ENCODE measurements at places on chromosomes 2 and 18.

DNA sequence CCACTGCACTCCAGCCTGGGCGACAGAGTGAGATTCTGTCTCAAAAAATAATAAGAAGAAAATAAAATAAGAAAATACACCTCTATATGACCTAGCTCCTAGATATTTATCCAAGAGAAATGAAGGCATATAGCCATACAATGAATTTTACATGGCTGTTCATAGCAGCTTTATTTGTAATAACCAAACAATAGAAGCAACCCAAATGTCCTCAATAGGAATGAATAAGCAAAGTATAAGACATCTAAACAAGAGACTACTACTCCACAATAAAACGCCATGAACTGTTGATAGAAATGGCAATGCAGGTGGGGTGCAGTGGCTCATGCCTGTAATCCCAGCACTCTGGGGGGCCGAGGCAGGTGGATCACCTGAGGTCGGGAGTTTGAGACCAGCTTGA is 31.2 kb upstream of the MYCN start:
- no peak for DNase-seq

DNA sequence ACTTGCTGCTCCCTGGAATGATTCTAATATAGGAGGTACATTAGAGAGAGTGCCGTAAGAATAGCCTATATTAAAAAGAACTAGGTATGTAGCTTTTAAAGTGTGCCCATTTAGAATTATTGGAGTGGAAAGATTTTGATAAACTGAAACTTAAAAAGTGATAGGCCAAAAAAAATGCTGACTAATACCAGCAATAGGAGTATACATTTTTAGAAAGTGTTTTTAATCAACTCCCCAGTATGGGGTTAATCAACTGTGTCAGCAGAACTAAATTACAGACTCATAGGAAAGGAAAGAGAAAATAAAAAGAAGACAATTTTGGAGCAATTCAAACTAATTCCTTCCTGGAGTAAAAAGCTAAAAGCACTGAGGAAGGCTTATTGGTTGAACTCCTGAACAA is 13.3 kb upstream of the MEIS1 start:
- no peak for DNase-seq

GRCh38 chr2:161576421-161576820 is 47.8 kb upstream of the SLC4A10 start:
- no peak for DNase-seq

GRCh38 chr2:45731141-45731540 is 79.7 kb downstream of the PRKCE start:
- no peak for DNase-seq

- peak; percentile 70 for DNase-seq
Observed at GRCh38 chr18:56869189-56869777, 218.1 kb downstream of the WDR7 start.

GRCh38 chr18:70194227-70194890 is 11.1 kb downstream of the RTTN start:
- no peak for DNase-seq

GRCh38 chr2:239308661-239309397 is 92.0 kb downstream of the HDAC4 start:
- DNase-seq, result peak; percentile 68

DNA sequence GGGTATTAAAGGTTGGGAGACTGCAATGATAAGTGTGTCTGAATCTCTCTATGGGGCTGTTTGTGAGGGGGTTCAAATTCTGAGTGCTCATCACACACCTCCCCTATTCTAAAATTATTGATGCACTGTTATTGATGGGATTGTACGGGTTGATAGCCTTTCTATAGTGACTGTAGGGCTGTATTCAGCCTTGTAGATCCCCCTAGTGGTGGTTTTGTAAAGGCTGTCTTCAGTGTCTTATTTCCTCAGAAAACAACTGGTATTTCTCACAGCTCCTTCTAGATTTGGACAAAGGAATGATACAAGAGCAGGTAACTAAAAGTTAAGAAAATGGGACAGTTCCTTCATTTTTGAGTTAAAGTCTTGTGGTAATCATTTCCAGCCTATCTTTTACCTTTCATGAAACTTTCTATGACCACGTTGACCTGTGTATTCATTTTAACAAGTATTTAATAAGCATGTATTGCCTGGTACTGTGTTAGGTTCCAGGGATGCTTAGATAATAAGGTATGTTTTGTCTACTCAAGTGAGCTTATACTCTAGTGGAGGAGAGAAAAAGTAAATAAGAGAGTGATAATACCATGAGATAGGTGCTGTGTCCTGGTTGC is 21.2 kb downstream of the SMAD4 start:
- peak; percentile 46 for DNase-seq

DNA sequence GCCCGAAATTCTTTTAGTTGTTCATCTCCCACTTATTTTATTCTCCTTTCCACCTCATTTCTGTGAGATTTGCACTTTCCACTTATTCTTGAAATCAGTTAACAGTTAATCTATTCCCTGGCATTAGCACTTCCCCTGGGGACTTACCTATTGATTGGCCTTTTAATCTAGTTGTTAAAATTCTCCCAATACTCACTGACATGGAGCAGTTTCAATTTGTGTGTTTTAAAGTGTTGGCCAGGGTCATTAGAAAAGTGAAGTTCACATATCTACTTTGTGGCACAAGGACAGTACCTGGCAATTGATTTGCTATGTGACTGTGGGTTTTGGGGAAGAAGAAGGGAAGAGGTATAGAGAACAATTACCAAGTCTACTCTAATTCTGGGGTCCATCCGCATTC is 83.1 kb downstream of the LYPD6 start:
- DNase-seq, result no peak

- no peak for DNase-seq
Observed at GRCh38 chr2:68935471-68935870, 17.2 kb downstream of the GKN2 start.

- no peak for DNase-seq
Observed at GRCh38 chr18:48872234-48873145, 78.3 kb downstream of the SMAD7 start.

DNA sequence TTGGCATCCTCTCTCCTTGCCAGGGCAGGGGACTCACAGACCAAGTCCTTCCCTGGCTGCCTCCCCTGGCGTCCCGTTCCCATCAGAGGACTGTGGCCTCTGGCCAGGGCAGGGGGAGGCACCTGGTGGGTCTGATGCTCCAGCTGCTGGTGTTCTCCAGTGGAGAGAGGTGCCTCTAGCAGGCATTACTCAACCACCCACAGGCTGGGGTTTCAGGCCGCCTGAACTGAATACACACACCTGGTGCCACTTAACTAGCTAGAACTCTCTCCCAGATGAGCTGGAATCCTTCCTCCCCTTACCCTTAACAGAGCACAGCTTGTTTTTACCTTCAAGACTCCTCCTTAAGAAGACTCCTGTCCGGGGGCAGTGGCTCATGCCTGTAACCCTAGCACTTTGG is 37.7 kb upstream of the CNGA3 start:
- no peak for DNase-seq

GRCh38 chr2:118932949-118933348 is 9.0 kb upstream of the MARCO start:
- DNase-seq, result no peak

DNA sequence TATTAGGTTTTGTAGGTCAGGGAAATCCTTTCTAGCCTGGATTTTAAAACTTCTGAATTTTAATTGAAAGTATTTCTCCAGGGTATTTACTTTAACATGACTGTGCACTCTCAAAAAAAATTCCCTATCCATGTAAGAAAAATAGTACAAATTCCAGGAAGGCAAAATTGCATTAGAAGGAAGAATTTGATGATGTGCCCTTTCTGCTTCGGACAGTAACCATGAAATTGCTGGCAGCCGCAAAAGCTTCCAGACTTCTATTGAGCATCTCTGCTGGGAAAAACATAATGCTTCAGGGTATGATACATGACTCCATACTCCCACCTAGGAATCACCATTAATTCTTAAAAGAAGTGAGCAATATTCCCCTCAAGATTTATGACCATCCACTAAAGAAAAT is 17.2 kb upstream of the KLF7 start:
- peak; percentile 75 for DNase-seq

GRCh38 chr2:191369034-191369433 is 123.8 kb downstream of the MYO1B start:
- DNase-seq, result no peak

- no peak for DNase-seq
Observed at GRCh38 chr2:102872388-102872787, 110.6 kb downstream of the TMEM182 start.

DNA sequence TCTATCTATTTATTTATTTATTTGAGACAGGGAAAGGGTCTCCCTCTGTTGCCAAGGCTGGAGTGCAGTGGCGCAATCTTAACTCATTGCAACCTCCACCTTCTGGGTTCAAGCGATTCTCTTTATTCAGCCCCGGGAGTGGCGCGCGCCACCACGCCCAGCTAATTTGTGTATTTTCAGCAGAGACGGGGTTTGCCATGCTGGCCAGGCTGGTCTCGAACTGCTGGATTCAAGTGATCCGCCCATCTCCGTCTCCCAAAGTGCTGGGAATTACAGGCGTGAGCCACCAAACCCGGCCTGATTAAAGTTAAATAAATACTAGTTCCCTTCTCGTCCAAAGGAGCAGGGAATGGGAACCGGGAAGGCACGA is 4.2 kb upstream of the CTDSP1 start:
- no peak for DNase-seq

GRCh38 chr2:36380624-36381481 is 25.3 kb downstream of the CRIM1 start:
- no peak for DNase-seq

DNA sequence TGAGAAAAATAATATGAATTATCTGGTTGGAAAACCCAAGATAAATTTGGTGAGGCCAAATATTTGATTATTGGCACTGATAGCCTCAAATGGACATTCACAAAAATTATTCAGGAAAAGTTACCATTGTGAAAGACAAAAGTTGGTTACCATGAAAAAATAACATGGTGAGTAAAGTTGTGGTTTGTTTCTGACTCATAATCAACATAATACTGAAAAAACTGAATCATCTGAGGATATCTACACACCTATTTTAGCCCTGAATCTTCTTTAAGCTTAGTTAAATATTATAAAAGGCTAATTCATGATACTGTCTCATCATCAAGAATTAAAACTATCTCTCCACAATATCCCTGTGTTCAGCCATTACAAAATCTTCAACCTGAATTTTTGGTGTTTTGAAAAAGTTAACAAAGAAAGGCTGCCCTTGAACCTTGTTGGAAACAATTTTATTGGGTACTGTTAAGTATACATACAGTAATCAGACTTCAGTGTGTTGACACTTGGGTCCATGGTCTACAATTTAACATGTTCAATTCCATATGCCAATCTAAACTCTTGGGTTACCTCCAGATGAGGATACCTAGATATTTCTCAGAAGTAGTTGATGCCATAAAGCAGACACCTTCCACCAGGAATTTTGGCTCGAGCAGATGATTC is 607.5 kb upstream of the SLC39A10 start:
- DNase-seq, result no peak

DNA sequence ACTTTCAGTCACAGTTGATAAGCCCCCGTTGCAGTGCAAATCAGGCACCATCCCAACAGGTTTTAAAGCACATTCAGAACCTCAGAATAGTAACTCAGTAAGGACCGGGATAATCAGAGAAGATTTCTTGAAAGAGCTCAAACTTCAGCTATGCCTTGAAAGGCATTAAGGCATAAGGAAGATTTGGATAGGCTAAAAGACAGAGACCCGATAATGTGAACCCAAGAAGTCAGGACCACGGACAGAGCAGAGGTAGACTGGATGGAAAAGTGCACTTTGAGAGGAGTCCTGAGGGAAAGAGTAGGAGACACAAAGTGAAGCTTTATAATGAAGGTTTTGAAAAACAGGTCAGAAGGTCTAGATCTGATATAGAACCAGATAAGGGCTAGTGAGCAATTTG is 36.9 kb upstream of the KLF7 start:
- no peak for DNase-seq

DNA sequence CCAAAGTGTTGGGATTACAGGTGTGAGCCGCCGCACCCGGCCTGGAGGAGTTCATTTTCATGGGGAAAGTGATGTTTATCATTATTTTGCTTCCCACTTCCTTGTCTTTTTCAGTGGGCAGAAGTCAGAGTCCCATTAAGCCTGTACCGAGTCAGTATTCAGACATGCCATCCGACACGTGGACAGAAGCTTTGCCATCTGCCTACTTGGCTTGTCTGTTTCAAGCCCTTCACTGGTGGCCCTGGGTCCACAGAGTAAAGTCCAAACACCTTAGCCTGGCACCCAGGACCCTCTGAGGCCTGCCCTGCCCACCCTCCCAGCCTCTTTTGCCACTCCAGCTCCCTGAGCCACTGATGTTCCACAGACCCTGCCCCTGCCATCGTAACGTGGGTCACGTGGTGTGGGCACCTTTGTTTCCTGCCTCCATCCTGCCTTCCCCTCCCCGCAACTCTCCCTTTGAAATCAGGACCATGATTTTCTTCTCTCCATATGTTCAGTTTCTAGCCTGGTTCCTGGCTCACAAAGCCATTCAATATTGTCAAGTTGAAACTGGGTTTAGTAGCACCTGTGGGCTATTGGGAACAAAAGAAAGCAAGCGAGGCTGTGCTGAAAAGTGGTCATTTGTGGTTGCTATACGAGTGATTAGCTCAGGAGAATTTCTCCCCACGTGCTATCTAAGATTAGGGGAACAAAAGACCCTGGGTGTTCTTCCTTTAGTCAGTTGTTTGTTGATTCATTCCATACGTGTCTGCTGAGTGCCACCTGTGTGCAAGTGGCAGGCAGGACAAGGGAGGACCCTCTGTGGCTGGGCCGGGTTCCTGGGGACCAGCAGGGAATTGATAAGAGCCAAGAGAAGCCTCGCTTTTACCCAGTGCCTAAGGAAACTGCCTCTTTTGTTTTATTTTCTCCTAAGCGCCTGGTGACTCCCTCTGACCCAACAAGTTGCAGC is 5.1 kb upstream of the ODC1 start:
- DNase-seq, result no peak

DNA sequence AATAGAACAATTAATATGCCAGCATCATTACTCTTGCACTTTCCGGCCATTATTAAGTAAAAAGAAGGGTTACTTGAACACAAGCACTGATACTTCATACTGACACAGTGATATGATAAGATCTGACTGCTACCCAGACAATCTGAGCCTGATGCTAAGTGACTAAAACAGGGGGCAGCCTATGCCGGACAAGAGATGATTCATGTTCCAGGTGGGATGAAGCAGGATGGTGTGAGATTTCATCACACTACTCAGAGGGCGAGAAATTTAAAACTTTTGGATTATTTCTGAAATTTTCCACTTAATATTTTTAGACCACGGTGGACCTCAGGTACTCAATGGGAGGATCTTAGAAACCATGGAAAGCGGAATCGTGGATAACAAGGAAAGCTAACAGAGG is 61.7 kb downstream of the LIPG start:
- no peak for DNase-seq

GRCh38 chr2:171102802-171103201 is 57.9 kb downstream of the TLK1 start:
- DNase-seq, result no peak
